ENCODE measurements at places on chromosomes 4 and X. TPM values are rescaled to one million over a fixed set of nuclear protein-coding genes. Genes with fewer than 3 reads are reported as not detected.
A peak's percentile ranks its signal among the peaks of the same experiment; 100 is the strongest.

The TMEM271 gene
- total RNA-seq: 0.31 TPM

The HELQ gene
- total RNA-seq: 10.1 TPM

The HTRA3 gene
- total RNA-seq: 5.5 TPM

- H3K4me3 ChIP-seq: no peak overlapping the region
- no peak overlapping the region for H3K27ac ChIP-seq
- peaks cover 17% of the 10 kb centered on the region for H3K36me3 ChIP-seq
- H3K4me1 ChIP-seq: peaks cover 29% of the 10 kb centered on the region
Measured at GRCh38 chrX:12981880-12982279, 7.0 kb downstream of the TMSB4X start.

DNA sequence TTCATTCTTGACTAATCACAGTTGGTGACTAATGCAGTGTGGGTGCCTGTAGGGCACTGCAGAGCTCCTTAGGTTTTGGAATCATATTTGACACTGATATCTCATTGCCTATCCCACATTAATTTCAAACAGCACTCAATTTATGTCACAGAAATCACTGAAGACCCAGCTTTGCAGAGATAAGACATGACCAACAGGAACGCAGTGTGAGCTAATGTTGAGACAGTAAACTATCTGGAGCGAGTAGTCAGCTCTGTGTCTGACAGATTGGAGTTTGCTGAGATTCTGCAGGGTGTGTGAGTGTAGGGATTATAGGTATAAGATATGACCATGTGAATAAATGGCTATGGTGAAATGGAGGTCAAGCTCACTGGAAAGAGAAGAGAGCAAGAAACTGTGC is 1586.1 kb upstream of the AGA start:
- H3K36me3 ChIP-seq: peaks cover 8% of the 10 kb centered on the region
- H3K27ac ChIP-seq: no peak overlapping the region
- H3K27me3 ChIP-seq: no peaks in the 10 kb centered on the region
- no peak for DNase-seq
- no peaks in the 10 kb centered on the region for H3K4me1 ChIP-seq

- H3K27me3 ChIP-seq: peaks cover 2% of the 10 kb centered on the region
- peaks cover 8% of the 10 kb centered on the region for H3K4me1 ChIP-seq
- H3K4me3 ChIP-seq: no peak overlapping the region
- DNase-seq: no peak
- H3K36me3 ChIP-seq: no peaks in the 10 kb centered on the region
- H3K27ac ChIP-seq: no peak overlapping the region
Measured at GRCh38 chrX:109283870-109284269, 198.0 kb downstream of the GUCY2F start.

DNA sequence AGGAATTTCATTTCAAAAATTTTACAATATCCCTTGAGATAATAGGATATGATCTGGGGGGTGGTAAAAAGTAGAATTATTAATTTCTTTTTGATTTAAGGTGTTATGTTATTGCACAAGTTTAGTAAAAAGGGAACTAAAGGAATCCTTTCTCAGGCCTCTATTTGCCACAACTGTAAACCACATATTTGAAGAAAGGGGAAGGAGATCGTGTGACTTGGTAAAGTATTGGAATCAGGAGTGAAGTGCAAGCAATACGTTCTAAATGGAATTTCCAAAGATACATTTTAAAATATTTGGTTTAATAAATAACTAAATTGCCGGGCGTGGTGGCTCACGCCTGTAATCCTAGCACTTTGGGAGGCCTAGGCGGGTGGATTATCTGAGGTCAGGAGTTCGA is 35.3 kb upstream of the SCRG1 start:
- H3K27ac ChIP-seq: no peak overlapping the region
- no peak overlapping the region for H3K4me3 ChIP-seq
- no peak for DNase-seq
- H3K27me3 ChIP-seq: peaks cover 5% of the 10 kb centered on the region

DNA sequence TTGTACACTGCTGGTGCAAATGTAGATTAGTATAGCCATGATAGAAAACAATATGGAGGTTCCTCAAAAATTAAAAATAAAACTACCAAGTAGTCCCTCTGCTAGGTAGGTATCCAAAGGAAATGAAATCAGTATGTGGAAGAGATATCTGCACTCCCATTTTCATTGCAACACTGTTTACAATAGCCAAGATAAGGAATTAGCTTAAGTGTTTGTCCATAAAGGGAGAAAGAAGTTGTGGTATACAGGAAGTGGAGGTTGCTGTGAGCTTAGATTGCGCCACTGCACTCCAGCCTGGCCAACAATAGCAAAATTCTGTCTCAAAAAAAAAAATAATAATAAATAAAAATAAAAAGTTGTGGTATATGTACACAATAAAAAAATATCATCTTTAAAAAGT is 325.0 kb upstream of the EMCN start:
- no peaks in the 10 kb centered on the region for H3K27me3 ChIP-seq
- DNase-seq: no peak
- H3K4me3 ChIP-seq: no peak overlapping the region
- peaks cover 23% of the 10 kb centered on the region for H3K4me1 ChIP-seq
- H3K27ac ChIP-seq: no peak overlapping the region
- peaks cover 5% of the 10 kb centered on the region for H3K36me3 ChIP-seq

The ARFIP1 gene
- total RNA-seq: 29.2 TPM

DNA sequence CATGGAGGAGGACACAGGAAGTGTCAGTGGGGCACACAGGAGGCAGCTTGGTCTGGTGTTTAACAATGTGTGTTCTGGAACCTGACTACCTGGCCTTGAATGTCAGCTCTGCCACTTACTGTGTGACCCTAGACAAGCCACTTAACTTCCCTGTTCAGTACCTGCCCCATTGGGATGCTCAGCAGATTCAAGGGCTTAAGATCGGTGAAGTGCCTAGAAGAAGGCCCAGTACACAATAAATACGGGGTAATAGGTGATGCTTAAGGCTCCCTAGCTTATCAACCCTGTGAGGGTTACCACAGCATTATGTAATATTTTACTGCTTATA is 1.6 kb upstream of the CHIC2 start:
- peaks cover 38% of the 10 kb centered on the region for H3K4me1 ChIP-seq
- no peaks in the 10 kb centered on the region for H3K36me3 ChIP-seq
- H3K27ac ChIP-seq: no peak overlapping the region
- no peak for DNase-seq
- peaks cover 7% of the 10 kb centered on the region for H3K27me3 ChIP-seq

The GUCY1B1 gene
- total RNA-seq: 12.7 TPM

- H3K4me1 ChIP-seq: peaks cover 3% of the 10 kb centered on the region
- peaks cover 14% of the 10 kb centered on the region for H3K36me3 ChIP-seq
- no peak overlapping the region for H3K27ac ChIP-seq
- no peak overlapping the region for H3K4me3 ChIP-seq
- no peak for DNase-seq
- no peaks in the 10 kb centered on the region for H3K27me3 ChIP-seq
Measured at GRCh38 chr4:71648923-71649322, 135.0 kb downstream of the GC start.

GRCh38 chr4:79408063-79408462 is at the start of gene GK2:
Gene GK2 (minus strand): TSS chr4:79408228. CDS start chr4:79408200, 28 bp downstream.
- H3K27me3 ChIP-seq: no peaks in the 10 kb centered on the region
- no peak for DNase-seq
- H3K27ac ChIP-seq: no peak within 1 kb of the TSS

- H3K27ac ChIP-seq: peak overlapping the region; percentile 100
- peak; percentile 83 for DNase-seq
- H3K36me3 ChIP-seq: no peaks in the 10 kb centered on the region
- H3K4me1 ChIP-seq: peaks cover 35% of the 10 kb centered on the region
- no peaks in the 10 kb centered on the region for H3K27me3 ChIP-seq
Measured at GRCh38 chrX:54358424-54359211, 772 bp upstream of the WNK3 start.

- peaks cover 26% of the 10 kb centered on the region for H3K27me3 ChIP-seq
- H3K27ac ChIP-seq: no peak overlapping the region
- no peaks in the 10 kb centered on the region for H3K36me3 ChIP-seq
- DNase-seq: no peak
- no peak overlapping the region for H3K4me3 ChIP-seq
Measured at GRCh38 chr4:41610474-41610873, 72.5 kb downstream of the LIMCH1 start.

The ZAR1 gene
- 0.87 TPM for total RNA-seq

DNA sequence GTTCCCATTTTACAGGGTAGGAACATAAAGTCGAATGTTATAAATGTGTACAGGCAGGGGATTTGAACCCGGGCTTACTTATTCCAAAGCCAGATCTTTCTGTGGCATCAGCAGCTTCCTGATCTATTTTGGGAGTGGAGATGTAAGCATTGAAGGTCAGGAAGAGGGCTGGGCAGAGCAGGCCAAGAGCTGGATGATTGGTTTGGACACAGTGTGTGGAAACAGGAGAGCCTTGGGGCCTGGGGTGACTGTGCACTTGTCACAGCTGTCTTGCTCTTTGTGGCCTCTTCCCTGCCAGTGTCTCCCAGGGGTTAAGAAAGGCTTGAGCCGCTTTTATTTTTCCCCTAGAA is 127.9 kb upstream of the ENPP6 start:
- H3K27ac ChIP-seq: peak overlapping the region; percentile 61
- H3K36me3 ChIP-seq: no peaks in the 10 kb centered on the region
- peaks cover 46% of the 10 kb centered on the region for H3K4me1 ChIP-seq
- peaks cover 3% of the 10 kb centered on the region for H3K27me3 ChIP-seq
- no peak for DNase-seq

GRCh38 chr4:2064276-2064991 is 5.3 kb downstream of the NAT8L start:
- H3K36me3 ChIP-seq: no peaks in the 10 kb centered on the region
- DNase-seq: peak; percentile 16
- H3K4me1 ChIP-seq: peaks cover 7% of the 10 kb centered on the region
- no peak overlapping the region for H3K4me3 ChIP-seq
- H3K27me3 ChIP-seq: peaks cover 18% of the 10 kb centered on the region

- no peak for DNase-seq
- H3K27ac ChIP-seq: no peak overlapping the region
- H3K4me3 ChIP-seq: no peak overlapping the region
- no peaks in the 10 kb centered on the region for H3K27me3 ChIP-seq
- H3K36me3 ChIP-seq: 0 out of 2 replicates have a peak, but pooled peaks cover 2% of the 10 kb centered on the region
Measured at GRCh38 chr4:40214661-40215418, 18.0 kb downstream of the RHOH start.

GRCh38 chr4:40559585-40560465 is 69.8 kb downstream of the RBM47 start:
- no peaks in the 10 kb centered on the region for H3K27me3 ChIP-seq
- H3K4me1 ChIP-seq: peaks cover 42% of the 10 kb centered on the region
- H3K4me3 ChIP-seq: no peak overlapping the region
- no peaks in the 10 kb centered on the region for H3K36me3 ChIP-seq
- H3K27ac ChIP-seq: peak overlapping the region; percentile 75

All from WTC11 (cell line).